ENCODE measurements at places on chromosomes 7 and 10.

GRCh38 chr7:118590107-118590506 lies 365.6 kb downstream of the ANKRD7 start:
- peak; percentile 11 for DNase-seq

DNA sequence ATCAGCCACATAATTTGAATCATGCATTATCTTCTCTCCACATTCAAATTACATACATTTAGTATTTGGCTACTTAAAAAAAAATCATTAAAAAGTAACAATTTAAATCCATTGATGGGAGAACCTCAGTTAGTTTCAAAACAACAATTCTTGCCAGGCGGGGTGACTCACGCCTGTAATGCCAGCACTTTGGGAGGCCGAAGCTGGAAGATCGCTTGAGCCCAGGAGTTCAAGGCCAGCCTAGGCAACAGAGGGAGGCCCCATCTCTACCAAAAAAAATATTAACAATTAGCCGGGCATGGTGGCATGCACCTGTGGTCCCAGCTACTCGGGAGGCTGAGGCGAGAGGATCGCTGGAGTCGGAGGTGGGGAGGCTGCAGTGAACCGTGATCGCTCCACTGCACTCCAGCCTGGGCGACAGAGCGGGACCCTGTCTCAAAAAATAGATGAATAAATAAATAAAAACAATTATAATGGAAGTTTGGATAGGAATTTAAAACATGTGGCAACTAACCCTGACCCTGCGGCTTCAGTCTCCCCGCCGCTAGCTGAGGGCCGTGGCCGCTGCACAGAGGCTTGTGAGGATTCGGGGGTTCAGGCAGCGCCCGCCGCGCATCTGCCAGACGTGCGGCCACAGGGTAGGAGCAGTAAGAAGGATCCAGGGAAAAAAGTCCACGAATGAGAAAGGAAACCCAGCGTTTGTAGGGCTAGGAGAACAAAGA lies 1.1 kb upstream of the CSGALNACT2 start:
- no peak for DNase-seq

- no peak for DNase-seq
Observed at GRCh38 chr10:109374215-109374614, 549.1 kb downstream of the XPNPEP1 start.

GRCh38 chr7:155574556-155575290 lies 28.4 kb upstream of the CNPY1 start:
- DNase-seq = no peak

- DNase-seq = no peak
Observed at GRCh38 chr10:118042336-118042735, 4.4 kb downstream of the RAB11FIP2 start.

GRCh38 chr10:72887043-72887442 lies 6.5 kb upstream of the OIT3 start:
- peak; percentile 13 for DNase-seq

Measured in activated CD4-positive, alpha-beta T cell treated with anti-CD3 and anti-CD28 coated beads for 36 hours (primary cell).